ENCODE measurements at places on chromosomes 7 and 10.
A peak's percentile ranks its signal among the peaks of the same experiment; 100 is the strongest.

DNA sequence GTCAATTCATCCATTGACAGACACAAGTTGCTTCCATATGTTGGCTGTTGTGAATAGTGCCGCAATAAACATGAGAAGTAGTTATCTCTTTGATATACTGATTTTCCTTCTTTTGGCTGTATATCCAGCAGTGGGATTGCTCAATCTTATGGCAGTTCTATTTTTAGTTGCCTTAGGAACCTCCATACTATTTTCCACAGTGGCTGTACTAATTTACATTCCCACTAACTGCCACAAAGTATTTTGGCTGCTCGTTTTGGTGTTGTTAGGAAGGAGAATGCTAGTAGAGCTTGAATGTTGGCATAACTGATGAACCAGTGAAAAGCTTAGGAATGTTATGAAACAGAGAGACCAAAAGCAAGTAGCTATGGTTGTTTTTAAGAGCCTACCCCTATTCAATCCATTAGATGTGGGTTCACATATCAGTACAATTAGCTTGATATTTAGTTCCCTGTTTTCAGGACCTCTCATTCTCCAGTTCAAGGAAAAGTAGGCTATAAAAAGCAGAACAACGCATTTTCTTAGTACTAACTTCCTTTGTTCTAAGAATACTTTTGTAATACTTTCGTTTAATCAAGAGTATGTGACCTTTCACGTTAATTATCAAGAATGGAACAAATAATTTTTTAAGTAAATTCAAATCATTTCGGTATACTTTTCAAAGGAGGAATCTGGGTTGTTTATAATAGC, 100.3 kb downstream of the FAS start:
- DNase-seq, result no peak

DNA sequence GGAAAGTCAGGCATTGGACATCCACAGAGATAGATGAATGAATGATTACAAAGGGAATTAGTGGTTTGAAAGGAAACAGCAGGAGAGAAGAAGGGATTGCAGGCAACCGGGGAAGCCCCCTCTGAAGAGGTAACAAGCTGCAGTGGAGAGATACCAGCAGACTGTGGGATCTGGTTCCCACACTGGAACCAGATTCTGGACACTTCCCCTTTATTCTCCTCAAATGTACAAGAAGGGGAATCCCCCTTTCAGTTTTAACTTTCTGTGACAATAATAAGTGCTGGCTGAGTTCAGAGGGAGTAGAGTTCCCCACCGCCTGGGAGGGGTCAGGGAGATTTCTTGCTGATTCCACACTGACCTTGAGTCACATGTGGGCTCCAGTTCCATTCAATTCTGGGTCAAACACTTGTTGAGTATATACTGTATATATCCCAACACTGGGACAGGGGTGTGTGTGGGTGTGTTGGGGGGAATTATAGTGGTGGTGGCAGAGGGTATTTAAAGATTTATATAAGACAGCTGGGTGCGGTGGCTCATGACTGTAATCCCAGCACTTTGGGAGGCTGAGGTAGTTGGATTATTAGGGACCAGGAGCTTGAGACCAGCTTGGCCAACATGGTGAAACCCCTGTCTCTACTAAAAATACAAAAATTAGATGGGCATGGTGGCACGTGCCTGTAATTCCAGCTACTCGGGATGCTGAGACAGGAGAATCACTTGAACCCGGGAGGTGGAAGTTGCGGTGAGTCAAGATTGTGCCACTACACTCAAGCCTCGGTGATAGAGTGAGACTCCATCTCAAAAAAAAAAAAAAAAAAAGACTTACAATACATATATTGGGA, 16.5 kb upstream of the DDIT4 start:
- no peak for DNase-seq

GRCh38 chr7:2051707-2052656, 180.8 kb downstream of the MAD1L1 start:
- no peak for DNase-seq

DNA sequence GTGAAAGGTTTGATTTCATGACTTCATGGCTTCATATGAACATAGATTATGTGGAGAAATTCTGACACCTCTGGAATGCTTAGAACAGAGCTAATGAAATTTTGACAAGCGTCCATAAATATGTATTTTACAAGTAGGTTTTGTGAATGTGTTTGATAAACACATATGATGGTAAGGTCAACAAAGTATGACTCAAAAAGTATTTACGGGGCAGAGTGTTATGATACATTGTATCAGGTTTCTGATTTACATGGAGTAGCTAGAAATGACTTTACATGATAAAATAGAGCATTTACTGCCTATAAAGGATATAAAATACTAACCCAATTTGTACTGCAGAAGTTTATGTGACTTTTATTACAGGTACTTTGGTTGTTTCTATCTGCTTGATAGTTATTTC, 206.3 kb downstream of the MDFIC start:
- DNase-seq, result no peak

DNA sequence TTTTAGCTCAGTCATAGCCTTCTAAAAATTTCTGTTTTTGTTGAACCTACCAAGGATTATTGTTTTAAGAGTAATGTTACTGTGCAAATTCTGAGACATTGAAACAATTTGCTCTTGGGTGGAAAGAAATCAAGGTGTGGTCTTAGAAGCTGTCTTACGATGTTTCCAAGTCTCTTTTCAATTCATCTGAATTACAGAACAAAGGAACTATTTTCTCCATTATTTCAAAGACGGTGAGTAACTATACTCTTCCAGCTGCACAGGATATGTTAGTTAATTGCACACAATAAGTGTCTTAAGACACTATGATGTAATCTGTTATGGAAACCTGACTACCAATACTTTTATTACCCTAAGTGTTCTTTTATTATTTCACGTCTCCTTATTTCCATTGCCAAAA, 106.8 kb upstream of the POM121L12 start:
- DNase-seq, result no peak

GRCh38 chr10:119776536-119776935, 50.7 kb downstream of the INPP5F start:
- DNase-seq, result no peak

- DNase-seq, result no peak
These were observed 172.5 kb upstream of the INSYN2A start for GRCh38 chr10:127368929-127369328.

DNA sequence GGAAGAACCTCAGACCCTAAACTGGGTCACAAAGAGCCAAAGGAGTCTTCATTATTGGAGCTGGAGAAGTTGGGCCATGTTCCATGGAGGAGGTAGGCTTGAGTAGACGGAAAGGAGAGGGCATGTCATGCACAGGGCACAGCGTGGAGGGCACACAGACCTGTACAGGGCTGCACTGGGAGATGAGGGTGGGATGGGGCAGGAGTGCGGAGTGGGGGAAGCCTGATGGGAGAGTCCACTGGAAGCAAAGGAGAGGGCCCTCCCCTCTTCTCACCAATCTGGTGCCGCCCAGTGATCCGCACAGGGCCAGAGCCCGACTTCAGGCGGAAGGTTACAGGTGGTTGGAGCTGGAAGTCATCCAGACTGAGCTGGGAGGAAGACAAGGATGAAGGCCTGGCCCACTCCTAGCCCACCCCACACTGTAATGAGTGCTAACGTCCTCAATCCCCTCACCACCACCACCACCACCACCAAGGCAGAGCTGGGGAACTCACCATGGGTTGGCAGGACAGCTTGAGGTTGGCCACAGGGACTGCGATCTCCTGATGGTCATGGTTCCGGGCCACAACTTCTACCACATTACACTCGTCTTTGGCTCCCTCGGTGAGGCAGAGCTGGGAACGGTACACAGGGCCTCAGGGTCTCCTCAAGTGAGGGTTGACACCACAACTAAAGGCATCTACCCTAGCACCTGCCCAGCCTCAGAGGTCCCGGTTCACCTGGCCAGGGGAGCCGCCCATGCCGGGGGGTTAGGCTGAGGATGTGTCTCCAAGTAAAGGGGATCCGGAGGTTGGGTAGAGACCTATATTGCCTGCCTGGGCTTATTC, 1.0 kb downstream of the NPM3 start:
- peak; percentile 61 for DNase-seq

- DNase-seq, result no peak
These were observed 35.7 kb upstream of the SH2D4B start for GRCh38 chr10:80501913-80502521.

DNA sequence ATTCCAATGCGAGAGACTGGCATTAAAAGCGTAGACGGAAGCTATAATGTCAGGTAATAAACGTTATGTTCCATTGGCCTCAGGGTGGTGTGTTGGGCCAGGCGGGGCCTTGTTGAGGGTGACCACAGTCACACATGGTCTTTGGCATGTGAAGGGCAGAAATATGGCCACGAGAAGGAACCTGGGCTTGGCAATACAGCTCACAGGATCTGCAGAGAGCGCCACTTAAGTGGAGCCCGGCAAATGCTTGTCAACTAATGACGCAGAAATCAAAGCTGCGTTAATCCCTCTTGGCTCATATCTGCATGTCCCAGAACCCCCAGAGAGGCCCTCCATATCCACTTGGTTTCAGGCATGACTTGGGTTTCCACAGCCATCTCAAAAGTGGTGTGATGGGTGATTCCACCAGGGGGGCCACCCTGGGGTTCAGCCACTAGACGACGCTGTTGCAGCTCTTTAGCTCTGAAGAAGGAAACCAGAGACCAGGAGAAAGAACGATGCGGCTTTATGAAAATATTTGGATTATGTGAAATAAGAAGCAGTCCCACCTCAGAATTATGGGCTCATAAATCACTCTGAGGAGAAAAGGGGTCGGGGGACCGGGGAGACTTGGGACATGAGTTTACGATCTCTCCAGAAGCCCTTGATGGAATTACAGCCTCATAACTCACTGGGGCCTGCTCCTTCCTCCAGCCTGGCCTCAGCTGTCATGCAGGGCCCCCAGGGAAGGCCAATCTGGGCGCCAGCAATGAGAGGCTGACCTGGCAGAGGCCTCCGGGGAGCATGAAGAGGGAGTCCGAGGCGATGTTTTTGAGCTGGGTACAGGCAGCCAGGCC, 462.5 kb downstream of the PLXNA4 start:
- DNase-seq, result no peak

- no peak for DNase-seq
These were observed 39.3 kb downstream of the TRIM24 start for GRCh38 chr7:138499340-138499739.

GRCh38 chr7:16599860-16600259, 45.7 kb downstream of the ANKMY2 start:
- no peak for DNase-seq

DNA sequence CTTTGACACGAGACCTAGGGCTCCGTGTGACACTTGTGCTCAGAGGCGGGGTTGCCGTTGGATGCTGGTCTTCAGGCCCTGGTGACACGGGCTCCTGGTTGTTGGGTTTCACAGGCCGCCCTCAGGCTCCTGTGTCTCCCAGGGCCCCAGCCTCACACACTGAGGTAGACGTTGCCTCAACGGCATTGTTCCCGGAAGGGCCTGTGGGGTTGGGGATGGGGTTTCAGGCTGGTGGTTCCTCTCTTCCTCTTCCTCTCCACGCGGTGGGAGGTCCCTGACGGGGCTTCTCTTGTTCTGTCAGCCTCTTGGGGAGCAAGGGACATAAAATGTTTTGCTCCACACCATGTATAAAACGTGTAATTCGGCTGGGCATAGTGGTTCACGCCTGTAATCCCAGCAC, 125.1 kb downstream of the TRRAP start:
- DNase-seq, result no peak

GRCh38 chr10:62056698-62057097, 155.2 kb downstream of the ARID5B start:
- DNase-seq, result no peak

DNA sequence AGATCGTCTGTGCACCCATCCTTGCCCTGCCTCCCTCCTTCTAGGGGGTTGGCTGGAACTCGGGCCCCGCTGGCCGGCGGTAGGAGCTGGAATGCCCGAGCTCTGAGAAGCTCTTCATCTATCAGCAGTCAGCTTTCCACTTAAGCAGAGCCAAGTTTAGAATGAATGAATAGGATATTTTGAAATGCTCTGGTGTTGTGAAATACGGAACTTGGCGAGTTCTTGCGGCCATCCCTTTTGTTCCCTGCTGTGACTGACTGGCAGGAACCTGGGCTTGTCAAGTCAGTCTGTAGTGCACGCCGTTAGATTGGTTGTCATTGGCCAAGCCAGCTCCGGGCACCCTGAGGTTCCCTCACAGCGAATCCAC, 33.3 kb downstream of the FOXK1 start:
- peak; percentile 75 for DNase-seq

GRCh38 chr7:38312821-38313220, 39.4 kb upstream of the TARP start:
- no peak for DNase-seq

DNA sequence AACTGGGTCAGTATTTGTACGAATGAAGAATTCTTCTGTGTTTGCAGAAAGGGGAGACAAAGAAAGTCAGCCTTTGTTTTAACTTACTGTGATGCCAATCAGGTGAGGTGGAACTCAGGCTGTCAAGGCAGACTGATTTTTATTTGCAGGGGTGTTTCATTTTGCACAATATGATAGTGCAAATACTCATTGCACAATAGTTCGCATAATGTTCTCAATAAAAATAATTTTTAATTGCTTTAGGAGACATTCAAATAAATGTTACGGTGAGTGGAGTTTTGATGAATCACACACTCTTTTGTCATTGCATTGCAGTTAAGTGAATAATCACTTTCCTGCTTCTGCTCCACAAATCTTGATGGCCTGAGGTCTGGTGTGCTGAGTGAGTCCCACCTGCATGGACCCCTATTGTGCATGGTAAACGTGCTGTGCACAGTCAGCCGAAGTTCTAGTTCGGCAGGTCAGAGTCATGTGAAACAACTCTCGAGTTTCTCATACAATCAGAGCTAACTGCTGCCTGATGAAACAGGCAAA, 141.3 kb upstream of the FZD8 start:
- DNase-seq, result no peak

GRCh38 chr10:79189853-79190435, 121.2 kb downstream of the ZMIZ1 start:
- DNase-seq, result no peak

DNA sequence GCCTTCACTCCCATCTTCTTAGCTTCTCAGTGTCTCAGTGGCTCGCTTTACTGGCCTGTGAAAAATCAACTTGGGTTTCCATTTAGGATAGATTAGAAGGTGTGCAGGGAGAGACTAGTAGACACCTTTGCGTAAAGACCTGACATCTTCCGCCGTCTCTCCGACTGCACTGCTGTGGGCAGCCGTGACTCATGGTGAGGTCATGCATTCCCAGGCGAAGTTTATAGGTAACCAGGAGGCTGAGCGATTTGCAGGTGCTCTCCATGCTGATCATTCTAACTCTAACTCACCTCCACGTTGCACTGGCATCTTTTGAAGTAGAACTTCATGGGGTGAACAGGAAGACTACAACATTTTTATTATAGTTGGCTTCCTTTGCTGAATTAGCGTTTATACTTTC, 68.0 kb upstream of the ZNF438 start:
- DNase-seq, result no peak

GRCh38 chr10:131453721-131454634, 142.5 kb upstream of the TCERG1L start:
- DNase-seq, result peak; percentile 75

GRCh38 chr10:78804411-78805032, 264.2 kb upstream of the ZMIZ1 start:
- no peak for DNase-seq

- no peak for DNase-seq
These were observed 27.3 kb upstream of the CYP3A5 start for GRCh38 chr7:99707096-99707495.

DNA sequence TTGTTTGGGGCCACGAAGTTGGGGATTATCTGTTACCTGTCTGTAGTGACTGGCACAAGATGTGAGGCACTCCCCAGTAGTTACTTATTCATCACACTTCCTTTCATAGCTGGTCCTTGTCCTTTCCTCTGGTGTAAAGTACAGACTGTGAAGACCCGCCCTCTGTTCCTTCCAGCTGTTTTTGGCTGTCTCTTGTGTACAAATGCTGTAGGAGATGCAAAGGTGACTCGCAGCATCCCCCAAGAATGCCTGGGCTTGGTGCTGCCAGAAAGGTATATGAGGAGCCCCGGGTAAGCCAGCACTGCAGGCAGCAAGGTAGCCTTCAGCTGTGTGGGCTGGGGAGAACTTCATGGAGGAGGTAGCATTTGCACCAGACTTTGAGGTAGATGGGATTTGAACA, 236.6 kb downstream of the EBF3 start:
- DNase-seq, result no peak

Data from upper lobe of right lung (tissue), 1 donor.